ENCODE measurements at places on chromosomes 3 and 15. TPM values are rescaled to one million over a fixed set of nuclear protein-coding genes. Genes with fewer than 3 reads are reported as not detected.

Gene APOD
- 286 TPM for total RNA-seq

Gene MST1R
- total RNA-seq = 1.4 TPM

Gene ERICH6
- total RNA-seq = not detected

Gene MYO1E
- 197 TPM for total RNA-seq

Gene ALPK3
- total RNA-seq = under 0.01 TPM

Gene PLA2G4E
- total RNA-seq = not detected

Gene ZPLD1
- not detected for total RNA-seq

Gene OPA1
- total RNA-seq = 80.3 TPM

Gene ALDH1A2
- total RNA-seq = 4.4 TPM

Measured in melanocyte of skin (primary cell).